ENCODE measurements at places on chromosomes 4 and X.

DNA sequence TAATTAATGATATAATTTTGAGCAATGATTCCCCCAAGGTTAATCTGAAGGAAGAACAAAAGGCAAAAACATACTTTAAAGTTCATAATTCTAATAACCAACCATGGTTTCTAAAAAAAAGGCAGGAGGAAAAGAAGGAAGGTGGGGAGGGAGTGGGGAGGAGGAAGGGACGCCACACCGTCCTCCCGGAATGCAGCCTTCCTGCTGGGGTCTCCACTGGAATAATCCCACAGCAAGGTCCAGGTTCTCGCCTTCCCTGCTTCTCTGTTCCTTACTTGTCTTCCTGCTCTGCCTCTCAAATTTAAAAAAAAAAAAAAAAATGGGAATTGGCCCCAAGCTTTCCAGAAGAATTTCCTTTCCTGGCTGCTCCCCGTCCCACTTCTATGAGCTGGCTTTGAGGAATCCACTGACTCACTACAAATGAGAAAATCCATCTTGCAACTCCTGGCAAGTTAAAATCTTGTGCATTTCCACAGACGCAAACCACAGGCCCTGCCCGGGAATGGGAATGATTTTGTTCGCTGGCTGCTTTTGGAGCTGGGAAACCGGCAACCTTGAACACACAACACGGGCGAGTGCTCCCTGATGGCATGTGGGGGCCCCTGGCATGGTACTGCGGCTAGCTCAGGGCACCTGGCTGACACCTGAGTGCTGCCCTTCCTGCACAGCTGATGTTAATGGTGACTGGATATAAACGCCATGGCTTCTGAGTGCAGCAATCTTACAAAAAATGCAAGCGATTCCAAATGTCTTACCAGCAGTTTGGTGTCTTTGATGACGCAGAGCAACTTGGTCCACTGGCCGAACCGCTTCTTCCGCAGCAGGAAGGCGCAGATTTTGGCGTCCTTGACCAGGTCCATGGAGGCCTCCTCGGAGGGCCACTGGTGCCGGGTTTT is 97.0 kb downstream of the AFAP1 start:
- DNase-seq: no peak

- no peak for DNase-seq
Observed at GRCh38 chrX:49067285-49068120, 6.3 kb downstream of the PRAF2 start.

GRCh38 chrX:24480400-24480865 is 15.3 kb downstream of the PDK3 start:
- no peak for DNase-seq

DNA sequence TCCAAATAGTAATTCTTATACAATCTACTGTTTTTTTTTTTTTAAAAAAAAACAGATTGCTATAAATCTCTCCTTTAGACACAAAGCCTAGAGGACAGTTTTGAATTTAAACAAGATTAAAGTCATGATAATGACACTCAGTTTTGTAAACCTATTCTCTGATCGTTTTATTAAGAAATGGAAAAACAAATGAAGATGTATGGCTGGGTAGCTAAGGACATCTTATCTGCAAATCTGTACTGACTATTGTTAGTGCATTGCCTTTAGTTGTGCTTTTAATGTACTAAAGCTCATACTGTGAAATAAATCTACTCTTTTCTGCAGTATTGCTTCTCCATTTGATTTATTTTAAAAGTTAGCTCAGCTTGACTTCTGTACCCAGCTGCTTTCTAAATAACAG is 155.0 kb downstream of the UNC5C start:
- no peak for DNase-seq

- no peak for DNase-seq
Observed at GRCh38 chr4:47065051-47065481, 33.7 kb downstream of the GABRB1 start.

GRCh38 chr4:38601244-38601915 is 62.6 kb upstream of the KLF3 start:
- no peak for DNase-seq

DNA sequence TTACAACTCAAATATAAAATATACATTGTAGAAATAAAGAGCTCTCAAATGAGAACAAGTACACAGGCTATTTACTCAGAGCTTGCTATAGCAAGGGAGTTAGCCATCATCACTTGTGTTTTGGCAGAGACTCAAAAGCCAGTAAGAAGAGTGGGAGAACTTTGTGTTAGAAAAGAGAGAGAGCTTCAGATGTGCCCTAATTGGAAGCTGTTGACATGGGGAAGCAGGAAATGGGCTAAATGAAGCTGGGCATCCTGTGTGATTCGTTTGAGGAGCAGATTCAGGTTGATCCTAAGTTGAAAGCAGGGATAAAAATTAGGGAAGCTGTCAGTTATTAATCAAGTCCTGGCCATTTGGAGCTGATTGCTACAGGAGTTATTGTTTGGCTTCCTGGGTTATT is 207.4 kb upstream of the MAOA start:
- DNase-seq: no peak

DNA sequence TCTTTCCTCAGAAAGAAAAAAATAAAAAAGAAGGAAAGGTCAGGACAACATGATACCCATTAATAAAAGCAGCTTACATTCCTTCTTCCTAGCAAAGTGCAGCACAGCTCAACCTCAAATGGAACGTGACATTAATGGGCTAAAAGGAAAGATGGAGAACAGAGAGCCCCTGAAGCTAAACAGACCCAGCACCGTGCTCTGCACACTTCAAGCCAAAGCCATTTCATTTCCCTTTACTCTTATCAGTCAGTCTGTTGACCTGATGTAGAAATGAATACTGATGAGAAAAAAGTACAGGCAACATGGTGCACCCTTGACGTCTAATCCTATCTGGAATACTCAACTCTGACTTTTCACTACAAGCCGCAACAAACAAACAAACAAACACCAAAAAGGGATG is 57.7 kb upstream of the EDNRA start:
- no peak for DNase-seq

DNA sequence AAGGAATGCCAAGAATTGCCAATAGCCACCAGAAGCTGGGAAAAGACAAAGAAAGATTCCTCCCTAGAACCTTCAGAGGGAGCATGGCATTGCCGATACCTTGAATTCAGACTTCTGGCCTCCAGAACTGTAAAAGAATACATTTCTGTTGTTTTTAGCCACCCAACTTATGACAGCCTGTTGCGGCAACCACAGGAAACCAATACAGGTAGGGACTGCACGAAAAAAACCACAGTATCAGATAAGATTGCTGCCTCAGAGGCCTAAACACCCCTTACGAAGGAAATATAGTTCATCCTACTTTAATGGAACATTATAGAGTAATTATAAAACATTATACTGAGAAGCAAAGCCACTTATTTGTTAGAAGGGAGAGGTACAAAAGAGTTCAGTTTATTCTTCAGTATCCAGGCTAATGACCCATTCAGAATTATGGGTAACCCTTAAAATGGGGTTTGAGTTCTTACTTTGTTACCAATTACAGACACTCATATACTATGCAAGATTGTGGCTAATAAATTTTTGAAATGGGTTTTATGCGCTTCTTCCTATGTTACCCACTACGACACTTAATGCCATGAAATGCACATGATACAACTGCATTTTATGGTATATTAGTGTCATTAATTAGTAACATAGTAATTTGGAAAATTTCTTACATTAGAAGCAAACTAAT is 37.4 kb upstream of the SMIM10L2A start:
- peak; percentile 80 for DNase-seq

DNA sequence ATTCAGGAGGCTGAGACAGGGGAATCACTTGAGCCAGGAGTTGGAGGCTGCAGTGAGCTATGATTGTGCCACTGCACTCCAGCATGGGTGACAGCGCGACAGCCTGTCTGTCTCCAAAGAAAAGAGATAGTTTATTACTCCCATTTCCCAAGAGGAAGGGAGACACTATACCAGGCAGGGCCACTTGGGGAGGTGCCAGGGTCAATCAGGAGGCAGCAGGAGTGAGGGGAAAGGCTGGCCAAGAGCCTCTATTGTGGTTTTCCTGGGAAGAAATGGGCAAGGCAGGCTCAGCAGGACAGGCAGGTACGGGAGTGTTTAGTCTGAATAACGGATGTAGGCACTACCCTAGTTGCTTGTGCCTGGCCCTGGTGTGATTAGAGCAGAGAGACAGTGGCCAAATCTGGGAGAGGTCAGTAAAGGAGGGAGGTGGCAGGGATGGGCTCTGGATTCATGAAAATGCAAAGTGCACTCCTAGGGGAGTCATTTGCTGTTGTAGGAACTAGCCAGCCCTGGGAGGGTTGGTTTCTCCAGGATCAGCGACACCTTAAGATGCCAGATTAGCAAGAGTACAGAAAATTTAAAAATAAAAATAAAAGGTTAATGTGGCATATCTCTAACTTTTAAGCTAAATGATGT is 20.2 kb upstream of the CDKN2AIP start:
- DNase-seq: no peak

DNA sequence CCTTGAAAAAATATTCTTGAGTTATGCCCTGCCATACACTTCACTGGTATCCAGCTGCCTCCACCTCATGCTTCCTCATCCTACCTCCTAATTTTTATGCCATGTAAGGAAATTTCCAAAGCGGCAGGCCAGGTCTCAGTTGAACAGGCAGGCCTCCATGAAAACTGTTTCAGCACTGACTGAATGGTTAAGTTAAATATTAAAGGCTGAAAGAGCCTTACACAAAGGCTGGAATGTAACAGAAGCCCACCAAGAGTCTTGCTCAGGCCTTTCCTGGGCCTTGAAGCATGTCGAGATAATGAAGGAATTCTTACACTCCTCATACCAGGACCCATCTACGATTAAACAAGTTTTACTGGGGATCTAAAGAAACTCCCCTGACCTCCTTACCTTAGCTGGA is 359.6 kb upstream of the NOCT start:
- DNase-seq: no peak

GRCh38 chr4:108107729-108108382 is 60.9 kb downstream of the LEF1 start:
- DNase-seq: no peak

- DNase-seq: no peak
Observed at GRCh38 chrX:3585719-3586118, 127.7 kb downstream of the PRKX start.
